Iris pigment epithelial cell (primary cell): ENCODE measurements at places on chromosomes 7 and 10.
A peak's percentile ranks its signal among the peaks of the same experiment; 100 is the strongest.

- peak; percentile 49 for DNase-seq
Observed at GRCh38 chr10:14087566-14087965, 243.2 kb downstream of the FRMD4A start.

DNA sequence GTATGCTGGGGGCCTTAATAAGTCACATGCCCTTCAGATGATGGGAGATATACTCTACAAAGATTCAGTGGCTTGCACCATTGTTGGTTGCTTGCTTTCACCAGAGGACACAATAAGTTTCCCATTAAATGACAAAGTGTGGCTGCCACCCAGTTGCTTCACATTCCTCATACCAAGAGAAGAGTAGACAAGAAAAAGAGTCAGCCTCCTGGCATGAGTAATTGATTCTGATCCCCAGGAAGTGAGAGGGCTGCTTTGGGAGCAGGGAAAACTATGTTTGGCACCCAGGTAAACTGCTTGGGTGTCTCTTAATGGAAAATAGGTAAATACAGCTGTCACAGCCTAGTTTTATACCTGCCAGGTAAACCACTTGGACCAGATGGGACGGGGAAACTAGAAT, 66.7 kb upstream of the IL6 start:
- no peak for DNase-seq

GRCh38 chr7:13991791-13992595, 2.5 kb upstream of the ETV1 start:
- DNase-seq, result peak; percentile 11

- peak; percentile 46 for DNase-seq
Observed at GRCh38 chr7:5218564-5219360, 28.7 kb downstream of the WIPI2 start.

- no peak for DNase-seq
Observed at GRCh38 chr7:114921631-114922025, 266 bp upstream of the MDFIC start.

- no peak for DNase-seq
Observed at GRCh38 chr10:1454428-1454827, 282.9 kb downstream of the ADARB2 start.

DNA sequence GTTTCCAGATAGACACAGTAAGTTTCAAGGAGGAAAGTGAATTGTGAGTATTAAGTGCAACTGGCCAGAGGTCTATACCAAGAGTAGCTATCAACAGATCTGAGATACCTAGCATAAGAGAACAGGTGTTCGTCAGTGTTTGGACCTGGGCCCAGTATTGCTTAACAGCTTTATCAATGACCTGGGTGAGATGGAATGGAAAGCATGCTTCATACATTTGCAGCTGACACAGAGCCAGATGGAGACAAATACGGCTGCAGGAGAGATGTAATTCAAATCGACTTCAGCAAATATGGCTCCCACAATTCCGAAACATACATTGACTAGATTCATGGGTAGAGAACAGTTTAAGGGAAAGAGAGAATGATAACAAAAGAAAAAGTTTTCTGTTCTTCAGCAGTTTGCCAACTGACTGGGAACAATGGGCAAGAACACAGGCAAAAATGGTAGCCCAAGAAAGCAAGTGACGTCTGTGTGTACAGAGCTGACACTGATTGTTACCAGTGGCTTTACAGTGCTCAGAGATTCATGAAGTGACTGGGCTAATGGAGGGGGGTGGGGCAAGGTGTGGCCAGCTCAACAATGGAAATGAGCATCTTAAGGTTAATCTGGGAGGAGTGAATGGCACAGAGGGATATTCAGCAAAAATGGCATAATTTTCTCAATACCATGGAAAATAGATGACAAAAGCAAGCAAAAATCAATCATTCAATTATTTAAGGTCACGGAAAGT, 28.0 kb upstream of the COBL start:
- DNase-seq, result no peak

DNA sequence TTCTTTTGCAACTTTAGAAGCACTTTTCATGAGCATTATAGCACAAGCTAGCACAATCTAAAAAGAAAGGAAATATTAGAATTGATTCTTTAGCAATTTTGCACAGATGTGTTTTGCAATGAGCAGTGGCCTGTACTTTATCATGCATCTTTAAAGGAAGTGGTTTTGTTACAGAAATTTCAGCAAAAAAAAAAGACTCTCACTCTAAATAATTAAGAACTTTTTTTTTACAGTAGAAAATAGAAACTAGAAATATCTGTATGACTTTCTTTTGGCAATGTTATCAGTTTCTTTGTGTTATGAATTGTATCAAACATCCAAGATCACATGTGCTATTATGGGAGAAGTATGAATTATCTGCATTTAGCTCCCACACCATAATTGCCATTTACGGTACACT, 195.7 kb upstream of the KLF6 start:
- DNase-seq, result no peak

GRCh38 chr10:110576220-110576619, 8.7 kb downstream of the SMC3 start:
- peak; percentile 91 for DNase-seq

GRCh38 chr7:33448035-33448434, 318.7 kb downstream of the BBS9 start:
- no peak for DNase-seq

DNA sequence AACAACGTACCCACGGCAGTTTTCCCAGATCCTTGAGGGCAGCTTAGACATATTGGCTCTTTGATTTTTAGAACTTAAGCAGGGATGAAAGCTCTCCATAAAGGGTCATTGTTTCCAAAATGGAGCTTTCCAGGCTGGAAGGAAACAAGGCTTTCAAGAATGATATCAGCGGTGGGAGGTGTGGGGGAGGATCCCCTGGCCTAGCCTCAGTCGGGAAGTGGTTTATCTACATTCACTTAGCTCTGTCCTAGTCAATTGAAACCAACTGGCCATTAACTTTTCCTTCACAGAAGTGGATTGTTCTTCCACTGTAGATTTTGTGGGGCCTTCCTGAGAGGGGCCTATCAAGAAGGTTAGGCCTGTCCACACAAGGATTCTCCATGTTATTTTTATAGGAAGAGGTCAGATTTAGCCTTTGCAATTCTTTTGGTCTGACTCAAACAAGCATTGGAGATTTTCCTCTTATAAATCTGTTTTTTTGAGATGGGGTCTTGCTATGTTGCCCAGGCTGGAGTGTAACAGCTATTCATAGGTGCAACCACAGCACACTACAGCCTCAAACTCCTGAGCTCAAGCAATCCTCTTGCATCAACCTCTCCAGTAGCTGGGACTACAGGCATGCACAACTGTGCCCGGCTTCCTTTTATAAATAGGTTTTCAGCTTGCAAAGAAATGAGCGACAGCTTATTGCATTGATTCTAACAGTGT, 343.5 kb downstream of the LRMDA start:
- DNase-seq, result no peak

DNA sequence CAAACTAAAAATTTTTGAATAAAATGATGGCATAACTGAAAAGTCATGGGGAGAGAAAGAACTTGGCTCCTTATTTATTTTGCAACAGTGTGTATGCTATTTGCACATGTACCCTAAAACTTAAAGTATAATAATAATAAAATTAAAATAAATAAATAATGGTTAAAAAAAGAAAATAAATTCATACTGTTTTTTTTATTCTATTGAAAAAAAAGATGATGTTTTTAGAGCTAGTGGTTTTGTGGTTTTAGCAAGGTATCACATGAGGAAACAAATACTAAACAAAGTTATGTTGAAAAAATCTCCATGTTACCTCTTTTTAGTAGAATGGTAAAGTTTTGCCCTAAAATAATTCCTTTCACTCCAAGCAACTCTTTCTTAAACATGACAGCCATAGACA, 26.2 kb downstream of the TMEM168 start:
- no peak for DNase-seq

DNA sequence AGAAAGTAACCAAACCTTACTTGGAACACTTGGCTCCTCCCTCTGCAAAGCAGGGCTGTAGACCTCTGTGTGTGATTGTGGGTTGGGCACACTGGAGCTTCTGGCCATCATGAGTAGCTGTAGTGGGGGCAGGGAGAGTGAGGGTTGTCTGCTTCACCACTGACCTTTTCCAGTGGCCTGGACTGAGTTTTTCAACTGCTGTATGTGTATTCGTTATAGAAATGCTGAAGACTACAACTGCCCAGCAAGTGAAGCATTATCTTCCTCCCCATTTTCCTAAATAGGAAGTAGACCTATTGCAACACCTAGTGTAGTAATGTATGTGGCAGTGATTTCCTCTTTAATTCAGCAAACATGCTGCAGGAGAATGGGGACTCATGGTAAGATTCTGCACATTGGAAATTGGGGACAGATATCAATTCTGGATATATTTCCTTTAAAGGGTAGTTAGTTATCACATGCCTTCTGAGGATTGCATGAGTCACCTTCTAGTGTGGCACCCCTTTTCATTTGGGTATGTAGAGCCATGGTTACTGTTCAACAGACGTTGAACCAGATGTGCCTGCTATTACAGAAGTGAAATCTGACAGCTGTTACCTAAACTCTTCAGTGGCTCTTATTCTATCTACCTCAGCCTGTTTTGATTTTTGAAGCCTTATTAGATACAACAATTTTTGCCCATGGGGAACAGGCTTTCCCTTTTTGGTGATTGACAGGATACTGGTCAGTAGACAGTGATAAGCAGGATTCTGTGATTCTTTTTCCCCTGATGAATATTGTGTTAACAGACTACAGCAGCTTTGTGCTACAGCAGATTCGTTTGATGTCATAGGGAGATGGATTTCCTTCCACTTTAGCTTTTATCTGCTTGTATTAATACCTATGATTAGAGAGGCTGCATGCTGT, 130.9 kb downstream of the SND1 start:
- DNase-seq, result no peak

GRCh38 chr7:141610671-141611070, 59.5 kb downstream of the AGK start:
- no peak for DNase-seq

- DNase-seq, result no peak
Observed at GRCh38 chr7:3089493-3089892, 45.8 kb upstream of the CARD11 start.

DNA sequence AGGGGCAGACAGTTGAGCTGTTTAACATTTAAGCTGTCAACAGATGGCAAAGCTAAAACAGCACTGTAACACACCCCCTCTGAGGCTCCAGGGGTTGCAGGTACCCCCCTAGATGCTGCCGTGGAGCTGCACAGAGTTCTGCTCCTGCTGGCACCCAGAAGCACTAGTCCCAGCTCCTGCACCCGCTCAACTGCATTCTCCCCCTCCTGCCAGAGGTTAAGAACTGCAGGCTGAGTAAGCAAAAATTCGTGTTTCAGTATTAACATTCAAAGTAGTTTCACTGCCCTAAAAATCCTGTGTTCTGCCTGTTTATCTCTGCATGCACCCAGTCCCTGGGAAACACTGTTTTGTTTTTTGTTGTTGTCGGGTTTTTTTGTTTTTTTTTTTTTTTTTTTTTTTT, 790.8 kb upstream of the KCND2 start:
- DNase-seq, result peak; percentile 14

DNA sequence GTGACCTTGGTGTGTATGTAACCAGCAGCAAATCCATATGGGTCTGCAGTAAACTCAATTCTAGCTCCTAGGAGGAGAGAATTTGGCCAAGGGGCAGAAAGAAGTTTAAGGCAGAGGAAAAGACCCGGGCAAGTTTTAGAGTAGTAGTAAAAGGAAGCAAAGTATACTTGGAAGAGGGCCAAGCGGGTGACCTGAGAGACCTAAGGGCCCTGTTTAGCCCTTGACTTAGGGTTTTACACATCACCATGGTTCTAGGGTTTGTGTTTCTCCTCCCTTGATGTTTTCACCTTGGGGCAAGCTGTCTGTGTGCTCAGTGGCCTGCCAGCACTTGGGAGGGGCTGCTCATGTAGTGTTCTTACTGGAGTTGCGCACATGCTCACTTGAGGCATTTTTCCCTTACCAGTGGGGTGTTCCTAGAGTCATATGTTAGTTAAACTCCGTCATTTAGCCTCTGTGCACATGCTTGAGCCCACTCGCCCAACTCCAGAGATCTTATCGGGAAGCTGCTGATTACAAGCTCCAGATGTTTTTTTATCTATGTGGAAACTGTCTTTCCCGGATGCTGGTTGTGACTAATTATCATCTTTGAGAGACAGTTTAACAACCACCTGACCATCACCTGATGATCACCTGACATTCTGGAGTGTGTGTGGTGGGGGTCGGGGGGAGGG, 137.6 kb upstream of the PRSS1 start:
- DNase-seq, result peak; percentile 52

- DNase-seq, result no peak
Observed at GRCh38 chr10:119466076-119466475, 76.4 kb downstream of the RGS10 start.

DNA sequence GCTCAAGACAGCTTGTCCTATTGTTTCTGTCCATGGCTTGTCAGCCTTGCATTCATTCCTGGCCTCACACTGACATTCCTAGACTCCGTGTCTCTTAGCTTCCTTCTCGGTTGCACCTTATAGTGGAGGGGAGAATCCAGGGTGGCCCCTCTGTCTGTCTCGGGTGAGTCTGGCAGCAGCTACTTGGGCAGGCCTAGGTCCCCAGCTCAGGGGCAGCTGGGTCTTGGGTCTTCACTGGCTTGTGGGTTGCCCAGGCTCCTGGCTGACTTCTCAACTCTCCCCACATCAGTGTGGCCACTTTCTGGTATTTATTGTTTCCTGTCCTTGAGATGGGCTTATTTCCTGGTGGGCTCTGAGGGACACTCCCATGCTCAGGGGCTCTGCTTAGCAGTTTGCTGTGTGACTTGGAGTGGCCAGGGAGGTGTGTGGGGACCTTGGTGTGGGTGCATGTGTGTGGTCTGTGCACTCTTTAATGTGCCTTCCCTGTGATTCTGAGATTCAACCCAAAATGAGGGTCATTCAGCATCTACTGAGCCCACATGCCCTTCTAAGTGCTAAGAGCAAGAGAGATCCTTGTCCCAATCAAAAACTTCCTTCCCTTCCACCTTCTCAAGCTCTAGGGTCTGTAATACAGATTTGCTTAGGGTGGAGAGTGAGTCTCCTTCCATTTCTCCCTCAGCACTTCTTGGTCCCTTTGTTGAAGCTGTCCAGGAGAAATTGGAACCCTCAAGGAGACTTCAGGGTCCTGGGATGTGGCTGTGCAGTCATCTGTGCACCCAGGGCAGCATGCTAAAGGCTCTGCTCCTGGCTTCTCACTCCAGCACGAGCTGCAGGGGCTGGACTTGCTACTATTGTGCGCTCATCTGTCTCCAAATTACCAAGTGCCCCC, 20.1 kb downstream of the UPP1 start:
- no peak for DNase-seq

GRCh38 chr7:15016766-15017165, 114.2 kb upstream of the DGKB start:
- DNase-seq, result no peak

- DNase-seq, result no peak
Observed at GRCh38 chr10:31820096-31820495, 108.5 kb downstream of the ARHGAP12 start.
